T-helper 17 cell (primary cell): ENCODE measurements at places on chromosomes 1 and 21. TPM values are rescaled to one million over a fixed set of nuclear protein-coding genes. Genes with fewer than 3 reads are reported as not detected.

GRCh38 chr1:243980471-243980870 is 70.6 kb upstream of the ZBTB18 start:
- DNase-seq: no peak

GRCh38 chr1:210587566-210587965 is 258.9 kb downstream of the HHAT start:
- no peak for DNase-seq

GRCh38 chr1:56824271-56824670 is 5.1 kb upstream of the FYB2 start:
- DNase-seq: no peak

DNA sequence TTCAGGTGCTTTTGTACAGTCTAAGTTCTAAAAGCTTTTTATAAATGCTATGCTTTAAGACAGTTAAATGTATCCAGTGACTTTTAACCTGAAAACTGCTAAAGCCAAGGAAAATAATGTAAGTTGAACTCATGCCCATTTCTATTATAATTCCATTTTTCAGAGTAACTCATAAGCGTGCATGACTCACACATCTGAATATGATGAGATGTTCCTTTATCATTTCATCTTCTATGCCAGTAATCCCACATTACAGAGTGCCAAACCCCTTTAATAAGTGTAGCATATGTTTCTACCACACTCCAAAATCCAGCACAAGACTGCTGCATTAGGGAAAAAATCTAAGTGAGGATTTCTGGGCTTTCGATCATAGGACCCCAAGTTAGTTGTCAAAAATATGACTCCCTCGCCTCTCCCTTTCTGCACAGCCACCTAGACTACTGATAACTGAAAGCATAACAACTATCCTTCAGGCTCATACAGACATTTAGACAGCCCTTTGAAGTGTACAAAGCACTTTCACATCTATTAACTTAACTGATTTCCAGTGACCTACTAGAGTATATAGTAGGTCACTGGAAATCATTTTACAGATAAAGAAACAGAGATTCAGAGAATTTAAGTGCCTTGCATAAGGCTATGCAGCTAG is 45.3 kb downstream of the JAK1 start:
- DNase-seq: no peak

GRCh38 chr1:23646541-23646940 is 45.1 kb upstream of the RPL11 start:
- DNase-seq: no peak

- DNase-seq: no peak
These were observed 36.0 kb upstream of the DHCR24 start for GRCh38 chr1:54922921-54923421.

DNA sequence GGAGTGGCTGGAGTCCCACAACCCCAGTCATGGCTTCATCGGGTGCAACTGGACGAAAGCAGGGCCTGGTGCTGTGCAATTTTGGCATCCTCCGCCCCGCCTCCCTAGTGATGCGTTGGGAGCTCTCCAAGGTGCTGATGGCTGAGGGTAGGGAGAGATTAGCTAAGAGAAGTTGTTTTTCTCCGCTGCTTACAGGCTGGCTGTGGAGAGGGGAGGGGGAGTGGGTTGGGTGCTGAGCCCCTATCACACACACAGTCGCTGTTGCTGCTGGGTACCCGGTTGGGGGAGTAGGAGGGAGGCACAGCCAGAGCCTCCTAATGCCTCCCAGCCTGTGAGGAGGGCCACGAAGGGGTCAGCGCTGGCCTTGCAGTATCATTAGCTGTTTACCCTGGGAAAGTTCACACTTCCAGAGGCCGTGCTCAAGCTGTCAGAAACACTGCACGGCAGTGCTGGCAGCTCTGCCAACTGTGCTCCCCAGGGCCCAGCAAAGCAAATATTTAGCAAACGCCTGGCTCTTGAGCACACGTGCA is 110.0 kb downstream of the GRIK3 start:
- DNase-seq: no peak

DNA sequence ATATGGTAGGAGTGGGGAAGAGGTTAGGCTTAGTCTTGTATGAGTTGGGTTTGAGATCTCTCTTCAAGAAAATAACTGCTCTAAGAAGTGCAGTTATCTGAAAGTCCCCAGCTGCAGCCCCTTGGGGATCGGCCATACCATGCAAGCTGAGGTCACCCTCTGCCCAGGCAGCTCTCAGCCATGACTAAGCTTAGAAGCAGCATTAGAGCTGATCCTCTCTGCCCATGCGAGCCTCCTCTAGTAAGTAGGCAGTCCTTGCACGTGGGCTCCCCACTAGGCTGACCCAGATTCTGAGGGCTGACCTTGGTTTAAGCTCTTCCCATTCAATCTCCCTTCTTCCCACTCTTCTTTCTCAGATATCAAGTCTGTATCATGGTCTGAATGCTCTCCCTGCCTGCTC is 121.0 kb upstream of the UBE2U start:
- DNase-seq: no peak

- DNase-seq: no peak
These were observed 12.9 kb downstream of the MIER1 start for GRCh38 chr1:66937529-66938234.

DNA sequence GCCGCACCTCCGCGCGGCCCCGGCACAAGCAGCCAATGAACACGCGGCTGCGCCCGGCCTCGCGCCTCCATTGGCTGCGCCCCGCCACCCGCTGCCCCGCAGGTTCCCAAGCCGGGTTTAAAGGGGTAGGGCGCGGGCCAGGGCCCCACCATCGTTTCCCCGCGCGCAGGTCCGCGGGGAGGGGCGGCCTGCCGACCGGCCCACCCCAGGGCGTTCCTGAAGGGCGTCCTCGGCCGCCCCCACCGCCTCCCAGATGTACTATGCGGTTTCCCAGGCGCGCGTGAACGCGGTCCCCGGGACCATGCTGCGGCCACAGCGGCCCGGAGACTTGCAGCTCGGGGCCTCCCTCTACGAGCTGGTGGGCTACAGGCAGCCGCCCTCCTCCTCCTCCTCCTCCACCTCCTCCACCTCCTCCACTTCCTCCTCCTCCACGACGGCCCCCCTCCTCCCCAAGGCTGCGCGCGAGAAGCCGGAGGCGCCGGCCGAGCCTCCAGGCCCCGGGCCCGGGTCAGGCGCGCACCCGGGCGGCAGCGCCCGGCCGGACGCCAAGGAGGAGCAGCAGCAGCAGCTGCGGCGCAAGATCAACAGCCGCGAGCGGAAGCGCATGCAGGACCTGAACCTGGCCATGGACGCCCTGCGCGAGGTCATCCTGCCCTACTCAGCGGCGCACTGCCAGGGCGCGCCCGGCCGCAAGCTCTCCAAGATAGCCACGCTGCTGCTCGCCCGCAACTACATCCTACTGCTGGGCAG is at the start of gene OLIG1:
TSS of gene OLIG1 (plus strand) at position 148 of the 750 bp plus-strand sequence. CDS start at position 254, 106 bp downstream.
- DNase-seq: no peak

DNA sequence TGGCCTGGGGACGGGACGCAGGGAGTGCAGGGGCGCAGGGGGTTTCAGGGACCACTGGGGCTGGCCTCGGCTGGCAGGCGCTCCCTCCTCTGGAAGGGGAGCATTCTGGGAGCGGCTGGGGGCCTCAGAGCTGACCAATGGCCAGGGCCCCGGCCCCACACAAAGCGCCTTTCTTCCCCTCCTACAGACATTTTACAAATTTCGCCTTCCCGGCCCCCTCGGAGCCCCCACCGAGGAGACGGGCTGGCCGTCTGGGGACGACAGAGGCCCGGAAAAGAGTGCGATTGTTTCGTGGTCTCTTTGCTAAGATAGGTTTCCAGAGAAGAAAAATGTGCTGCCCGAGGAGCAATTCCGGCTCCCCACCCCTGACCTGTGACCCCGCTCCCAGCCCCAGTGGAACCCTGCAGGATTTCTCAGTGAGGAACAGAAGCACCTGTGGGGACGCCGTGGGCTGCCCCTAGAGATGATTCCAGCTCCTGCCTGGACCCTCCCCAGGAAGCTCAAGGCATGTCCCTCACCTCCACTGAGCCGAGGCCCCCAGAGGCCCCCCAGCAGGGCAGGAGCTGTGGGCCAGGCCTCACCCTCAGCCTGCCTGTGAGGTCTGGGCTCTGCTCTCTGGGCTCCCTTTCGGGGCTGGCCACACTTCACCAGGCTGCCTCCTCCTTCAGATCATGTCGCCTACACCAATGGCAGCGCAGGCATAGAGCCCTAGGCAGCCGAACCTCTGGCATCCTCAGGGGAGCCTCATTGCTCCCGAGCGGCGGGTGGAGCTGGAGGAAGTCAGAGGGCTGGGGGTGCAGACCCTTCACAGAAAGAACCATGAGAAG is 15.0 kb upstream of the PLEKHG5 start:
- DNase-seq: no peak

DNA sequence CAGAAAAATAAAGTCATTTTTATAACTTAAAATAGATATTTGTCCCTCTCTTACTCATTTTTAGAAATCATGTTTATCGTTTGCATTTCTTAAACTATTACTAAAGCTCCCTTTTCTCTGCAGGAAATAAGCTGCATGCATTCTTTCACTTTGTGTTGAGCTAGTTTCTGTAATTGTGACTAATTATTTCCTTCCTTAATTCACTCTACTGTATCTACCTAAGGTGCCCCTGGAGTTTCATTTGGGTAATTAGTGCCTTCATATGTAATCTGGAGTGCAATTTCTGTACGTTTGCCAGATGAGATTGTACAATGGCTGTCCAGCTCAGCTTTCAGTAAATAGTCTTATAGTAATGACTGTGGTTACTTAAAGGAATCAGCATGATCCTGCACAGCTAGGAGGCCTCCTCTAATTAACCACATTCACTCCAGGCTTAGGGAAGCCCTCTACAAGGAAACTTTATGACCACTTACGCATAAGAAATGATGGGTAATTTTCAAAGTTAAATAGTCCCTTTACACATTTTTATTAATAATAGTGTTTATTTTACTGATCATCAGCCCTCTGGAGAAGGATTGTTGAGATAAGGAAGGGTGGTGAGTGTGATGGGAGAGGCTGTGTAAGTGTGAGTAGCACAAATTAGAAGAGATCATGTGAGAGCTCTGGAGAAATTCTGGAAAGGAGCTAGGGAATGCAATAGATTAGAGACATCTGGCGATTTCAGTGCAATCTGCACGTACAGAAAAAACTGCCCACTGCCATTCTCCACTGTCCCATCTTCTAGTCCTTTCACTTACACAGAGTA is 86.8 kb downstream of the LRRC8C start:
- no peak for DNase-seq

GRCh38 chr1:6000444-6001288 is 8.4 kb upstream of the NPHP4 start:
- DNase-seq: no peak

Gene FMO2
- total RNA-seq: not detected

Gene AVPR1B
- not detected for total RNA-seq

Gene FCAMR
- total RNA-seq: not detected
